Mammary epithelial cell (primary cell): ENCODE measurements at places on chromosomes 12 and 14. TPM values are rescaled to one million over a fixed set of nuclear protein-coding genes. Genes with fewer than 3 reads are reported as not detected.

STAB2 gene
- polyA plus RNA-seq = under 0.01 TPM

MIS18BP1 gene
- 11.4 TPM for polyA plus RNA-seq

GRIN2B gene
- not detected for polyA plus RNA-seq

MAP3K9 gene
- 17.6 TPM for polyA plus RNA-seq

TEX22 gene
- polyA plus RNA-seq = 0.02 TPM

NAV3 gene
- 11.2 TPM for polyA plus RNA-seq

NINJ2 gene
- polyA plus RNA-seq = 0.12 TPM

CHGA gene
- polyA plus RNA-seq = not detected

SERPINA10 gene
- not detected for polyA plus RNA-seq

TUBA1B gene
- 4,306 TPM for polyA plus RNA-seq

SMOC1 gene
- 10.6 TPM for polyA plus RNA-seq

CISTR gene
- polyA plus RNA-seq = not detected

KRT3 gene
- polyA plus RNA-seq = 0.02 TPM

ZNF839 gene
- 8.3 TPM for polyA plus RNA-seq

OVCH1 gene
- polyA plus RNA-seq = 0.05 TPM

MYF5 gene
- polyA plus RNA-seq = not detected

GYS2 gene
- polyA plus RNA-seq = not detected

AGAP2 gene
- 0.28 TPM for polyA plus RNA-seq

MSI1 gene
- polyA plus RNA-seq = not detected

IKBIP gene
- polyA plus RNA-seq = 31.5 TPM

APOF gene
- polyA plus RNA-seq = not detected

PRH2 gene
- 0.14 TPM for polyA plus RNA-seq

C14orf132 gene
- polyA plus RNA-seq = 0.41 TPM

ADCY6 gene
- polyA plus RNA-seq = 12.9 TPM

RNASE3 gene
- not detected for polyA plus RNA-seq

FIGNL2 gene
- not detected for polyA plus RNA-seq

KRT77 gene
- polyA plus RNA-seq = not detected

NOVA1 gene
- polyA plus RNA-seq = not detected

SH2B3 gene
- 18.1 TPM for polyA plus RNA-seq

SIX6 gene
- not detected for polyA plus RNA-seq

SSPN gene
- polyA plus RNA-seq = 2.4 TPM

FGF6 gene
- polyA plus RNA-seq = not detected

ASCL1 gene
- not detected for polyA plus RNA-seq

HCAR1 gene
- polyA plus RNA-seq = 4.3 TPM

M6PR gene
- 108 TPM for polyA plus RNA-seq

BAZ2A gene
- polyA plus RNA-seq = 43.8 TPM

DAO gene
- not detected for polyA plus RNA-seq

SPATS2 gene
- polyA plus RNA-seq = 35.2 TPM

KRT6C gene
- 23.6 TPM for polyA plus RNA-seq

TMEM63C gene
- polyA plus RNA-seq = 2.7 TPM

MGAT4C gene
- polyA plus RNA-seq = not detected

GLT1D1 gene
- not detected for polyA plus RNA-seq

DENND5B gene
- polyA plus RNA-seq = 2.3 TPM

PIANP gene
- not detected for polyA plus RNA-seq

LRIG3 gene
- 28.7 TPM for polyA plus RNA-seq

FAM186B gene
- 0.19 TPM for polyA plus RNA-seq

RD3L gene
- polyA plus RNA-seq = not detected

IKZF4 gene
- 1.9 TPM for polyA plus RNA-seq

NOS1 gene
- polyA plus RNA-seq = not detected

VIPAS39 gene
- polyA plus RNA-seq = 14.9 TPM

MMP14 gene
- 351 TPM for polyA plus RNA-seq

COL2A1 gene
- polyA plus RNA-seq = 0.78 TPM

RCOR1 gene
- polyA plus RNA-seq = 24.6 TPM
